T follicular helper cell (primary cell): ENCODE measurements at places on chromosomes 4 and X.

DNA sequence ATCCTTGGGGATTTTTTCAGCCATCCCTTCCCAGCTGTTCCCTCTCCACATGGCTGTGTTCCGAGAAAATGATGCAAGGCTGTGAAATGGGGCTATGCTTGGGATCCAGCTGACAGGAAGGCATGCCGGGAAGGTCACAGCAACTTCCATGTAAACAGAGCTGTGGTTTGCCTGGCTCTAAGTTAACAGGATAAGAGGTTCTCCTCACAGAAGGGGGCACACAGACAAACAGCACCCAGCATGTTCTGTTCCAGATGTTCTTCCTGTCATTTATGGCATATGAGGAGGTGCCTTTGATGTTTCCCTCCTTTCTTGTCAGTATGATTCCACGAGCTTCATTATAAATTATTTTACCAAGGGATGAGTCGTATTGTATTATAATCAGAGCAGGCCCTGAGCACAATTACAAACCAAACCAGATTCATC is 220.7 kb downstream of the ANTXR2 start:
- no peak for DNase-seq

DNA sequence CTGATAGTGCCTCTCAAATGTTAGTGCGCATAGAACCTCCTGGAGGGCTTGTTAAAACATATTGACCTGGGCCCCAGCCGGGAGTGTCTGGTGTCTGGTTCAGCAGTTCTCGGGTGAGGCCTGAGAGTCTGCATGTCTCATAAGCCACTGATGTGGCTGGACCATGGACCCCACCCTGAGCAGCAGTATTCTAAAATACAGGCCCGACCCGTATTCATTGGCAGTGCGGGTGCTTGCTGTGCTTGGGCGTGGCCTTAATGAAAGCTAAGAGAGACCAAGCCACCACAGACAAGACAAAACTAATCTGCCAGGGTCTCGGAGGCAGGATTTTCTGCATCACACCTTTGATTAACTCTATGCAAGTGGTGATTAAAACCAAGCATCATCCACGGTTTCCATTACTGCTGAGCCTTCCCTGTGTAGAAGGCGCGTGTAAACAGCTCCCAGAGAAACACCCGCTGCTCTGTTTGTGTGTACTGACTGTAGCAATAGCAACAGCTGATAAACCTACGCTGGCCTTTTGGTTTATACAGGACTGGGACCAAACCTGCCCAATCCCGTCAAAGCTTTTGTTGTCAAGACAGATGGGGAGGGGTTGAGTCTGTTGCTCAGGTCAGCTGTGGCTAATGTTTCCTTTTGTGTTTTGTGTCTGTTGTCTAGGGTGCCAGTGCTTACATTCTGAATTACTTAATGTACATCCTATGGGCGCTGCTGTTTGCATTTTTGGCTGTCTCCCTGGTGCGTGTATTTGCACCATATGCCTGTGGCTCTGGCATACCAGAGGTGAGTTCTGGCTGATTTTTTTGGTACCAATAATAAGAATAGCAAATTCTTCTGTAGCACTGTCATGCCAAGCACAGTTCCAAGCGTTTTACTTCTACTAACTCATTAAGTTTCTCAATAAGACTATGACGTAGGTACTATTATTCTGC is 40.8 kb downstream of the CLCN4 start:
- DNase-seq: no peak

DNA sequence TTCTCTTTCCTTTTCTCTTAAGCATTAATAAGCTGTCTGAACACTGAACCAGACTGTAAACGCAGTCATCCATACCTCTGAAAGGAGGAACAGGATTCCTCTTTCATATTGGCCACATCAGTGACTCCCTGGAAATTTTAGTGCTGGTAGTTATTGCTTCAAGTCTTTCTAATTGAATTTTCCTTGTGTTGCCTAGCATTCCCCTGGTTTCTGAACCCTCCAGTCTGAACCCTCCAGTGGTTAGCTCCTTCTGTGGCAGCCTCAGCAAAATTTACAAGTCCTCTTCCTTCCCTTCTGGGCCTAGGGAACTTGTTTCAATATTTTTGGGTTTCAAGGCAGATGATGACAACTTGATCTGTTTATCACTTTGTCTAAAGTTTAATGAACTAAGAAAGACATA is 7.9 kb downstream of the SPARCL1 start:
- no peak for DNase-seq

DNA sequence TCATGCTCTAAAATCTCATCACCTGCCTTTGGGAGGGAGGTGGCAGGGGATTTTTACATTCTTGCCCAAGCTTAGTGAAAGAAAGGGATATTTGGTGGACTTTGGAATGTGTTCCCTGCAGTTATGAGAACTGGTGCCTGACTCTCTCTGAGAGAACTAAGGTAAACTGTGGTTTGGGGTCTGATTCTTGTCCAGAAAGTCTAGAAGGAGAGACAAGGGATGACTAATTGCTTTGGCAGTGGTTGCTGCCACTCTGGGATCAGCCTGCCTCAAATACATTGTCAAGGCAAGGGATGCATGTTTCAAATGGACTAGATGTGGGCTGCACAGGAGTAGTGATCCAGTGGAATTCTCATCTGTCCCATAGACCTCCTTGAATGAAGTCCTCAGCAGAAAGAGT is 115.2 kb downstream of the DDIT4L start:
- no peak for DNase-seq

- no peak for DNase-seq
Measured at GRCh38 chrX:68944211-68944610, 115.4 kb downstream of the EFNB1 start.

GRCh38 chrX:40402831-40403533 is 177.8 kb upstream of the ATP6AP2 start:
- no peak for DNase-seq

GRCh38 chr4:64780664-64781063 is 371.4 kb upstream of the TECRL start:
- DNase-seq: no peak

DNA sequence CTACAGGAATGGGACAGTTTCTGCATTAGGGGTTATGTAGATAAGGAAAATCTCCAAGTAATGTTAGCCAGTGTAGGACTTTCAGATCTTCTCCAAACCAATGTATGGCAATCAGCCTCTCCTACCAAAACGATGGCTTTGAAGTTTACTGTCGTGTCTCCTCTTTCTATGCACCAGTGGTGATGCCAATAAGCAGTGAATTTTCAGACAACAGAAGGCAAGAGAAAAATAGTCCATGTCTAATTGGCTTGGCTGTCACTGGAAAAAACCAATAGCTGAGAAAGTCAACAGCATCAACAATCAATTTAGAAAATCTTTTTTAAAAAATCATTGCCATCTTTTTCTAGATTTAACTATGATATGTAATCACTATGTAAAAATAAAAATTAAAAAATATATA is 35.0 kb downstream of the LIMCH1 start:
- DNase-seq: no peak

- DNase-seq: no peak
Measured at GRCh38 chr4:102218656-102219055, 126.6 kb downstream of the SLC39A8 start.
